A673 (cell line): ENCODE measurements at places on chromosomes 12 and 14. TPM values are rescaled to one million over a fixed set of nuclear protein-coding genes. Genes with fewer than 3 reads are reported as not detected.

DNA sequence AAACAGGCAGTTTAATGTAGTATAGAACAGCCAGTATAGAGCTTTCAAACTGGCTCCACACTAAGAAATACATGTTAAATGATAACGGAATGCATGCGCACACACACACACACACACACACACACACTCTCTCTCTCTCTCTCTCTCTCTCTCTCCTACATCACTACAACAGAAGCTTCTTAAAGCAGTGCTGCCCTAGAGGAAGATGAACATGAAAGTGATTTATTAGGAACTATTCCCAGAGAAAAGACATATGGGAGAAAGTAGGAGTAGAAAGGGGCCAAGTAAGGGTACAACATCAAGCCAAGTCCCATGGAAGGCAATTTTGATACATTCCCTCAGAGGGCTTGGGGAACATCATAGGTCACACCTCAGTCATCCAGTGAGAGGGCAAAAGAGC is 16.4 kb upstream of the DHRS4 start:
- DNase-seq, result no peak

TMEM229B gene
- total RNA-seq, result 0.28 TPM in 1 of 2 replicates, not detected in the other

GRCh38 chr12:75921622-75922289 is 109.8 kb downstream of the PHLDA1 start:
- no peak for DNase-seq

DNA sequence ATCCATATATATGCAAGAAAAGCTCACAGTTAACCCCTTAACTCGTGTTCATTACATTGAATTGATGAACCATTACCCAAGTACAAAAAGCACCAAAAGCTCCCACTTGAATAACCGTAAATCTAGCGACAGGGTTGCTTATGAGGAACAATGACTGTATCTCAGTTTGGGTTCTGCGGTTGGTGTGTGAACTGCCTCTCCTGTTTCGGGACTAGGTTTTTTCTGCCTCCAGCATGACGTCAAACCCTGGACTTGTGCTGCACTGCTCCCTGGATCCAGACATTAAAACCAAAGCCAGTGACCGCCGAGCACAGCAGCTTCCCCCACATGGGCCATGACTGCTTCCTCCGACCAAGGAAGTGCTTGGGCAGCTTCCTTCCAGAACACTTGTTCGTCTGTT is 77.7 kb downstream of the SETD3 start:
- DNase-seq, result no peak

DNA sequence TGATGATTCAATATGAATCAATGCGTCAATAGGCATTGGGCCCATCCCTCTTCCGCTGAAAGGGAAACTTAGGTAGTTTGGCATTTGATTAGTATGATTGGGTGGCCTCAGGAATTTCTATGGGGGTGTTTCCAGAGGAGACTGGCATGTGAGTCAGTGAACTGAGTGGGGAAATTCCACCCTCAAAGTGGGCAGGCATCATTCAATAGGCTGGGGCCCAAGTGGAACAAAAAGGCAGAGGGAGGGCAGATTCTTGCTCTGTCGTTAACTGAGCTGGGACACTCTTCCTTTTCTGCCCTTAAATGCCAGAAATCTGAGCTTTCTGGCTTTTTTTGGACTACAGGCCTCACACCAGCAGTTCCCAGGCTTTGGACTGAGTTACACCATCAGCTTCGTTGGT is 373.5 kb downstream of the RPS29 start:
- no peak for DNase-seq

WNK1 gene
- total RNA-seq, result 155 and 161 TPM in 2 replicates

GLS2 gene
- 0.24 TPM in 1 of 2 replicates, not detected in the other for total RNA-seq

- no peak for DNase-seq
Observed at GRCh38 chr14:70709726-70710382, 68.1 kb downstream of the TTC9 start.

DNA sequence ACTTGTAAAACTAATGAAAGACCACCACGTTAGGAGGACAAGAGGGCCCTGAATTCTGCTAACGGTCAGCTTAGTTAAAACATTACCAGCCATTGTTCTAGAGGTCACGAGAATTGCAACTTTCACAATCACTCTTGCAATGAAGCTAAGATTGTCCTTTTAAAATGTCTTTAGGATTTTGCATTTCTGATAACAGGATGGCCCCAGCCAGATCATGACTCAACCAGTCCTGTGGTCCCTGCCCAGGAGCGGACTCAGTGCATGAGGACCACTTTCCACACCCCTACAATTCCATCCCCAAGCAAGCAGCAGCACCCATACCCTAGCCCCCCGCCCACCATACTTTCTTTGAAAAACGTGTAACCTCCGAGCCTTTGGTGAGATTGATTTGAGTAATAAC is 28.7 kb downstream of the HSP90AA1 start:
- DNase-seq, result no peak

- no peak for DNase-seq
Observed at GRCh38 chr12:8867009-8867408, 44.6 kb downstream of the A2ML1 start.

- DNase-seq, result no peak
Observed at GRCh38 chr12:53172352-53172751, 8.2 kb upstream of the ZNF740 start.
